Hepatocyte (in vitro differentiated cells): ENCODE measurements at places on chromosomes 11 and 22. TPM values are rescaled to one million over a fixed set of nuclear protein-coding genes. Genes with fewer than 3 reads are reported as not detected.
A peak's percentile ranks its signal among the peaks of the same experiment; 100 is the strongest.

DNA sequence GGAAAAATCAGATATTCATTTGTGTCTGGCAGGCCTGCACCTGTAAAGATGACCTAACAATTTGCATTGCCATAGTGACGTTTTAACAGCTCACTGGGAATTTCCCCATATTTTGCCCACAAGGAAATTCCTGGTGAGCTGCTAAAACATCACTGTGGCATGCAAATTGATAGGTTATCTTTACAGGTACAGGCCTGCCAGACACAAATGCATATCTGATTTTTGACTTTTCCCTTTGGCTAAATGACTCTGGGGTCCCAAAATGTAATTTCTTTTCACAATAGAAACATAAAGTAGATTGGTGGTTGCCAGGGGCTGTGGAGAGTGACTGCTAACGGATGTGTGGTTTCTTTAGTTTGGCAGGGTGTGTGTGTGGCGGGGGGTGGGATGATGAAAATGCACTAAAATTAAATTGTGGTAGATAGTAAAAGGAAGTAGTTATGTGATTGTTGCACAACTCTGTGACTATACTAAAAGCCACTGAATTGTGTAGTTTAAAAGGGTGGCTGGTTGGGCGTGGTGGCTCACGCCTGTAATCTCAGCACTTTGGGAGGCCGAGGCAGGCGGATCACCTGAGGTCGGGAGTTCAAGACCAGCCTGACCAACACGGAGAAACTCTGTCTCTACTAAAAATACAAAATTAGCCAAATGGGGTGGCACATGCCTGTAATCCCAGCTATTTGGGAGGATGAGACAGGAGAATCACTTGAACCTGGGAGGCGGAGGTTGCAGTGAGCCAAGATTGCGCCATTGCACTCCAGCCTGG lies 18.5 kb upstream of the FEZ1 start:
- peak; percentile 38 for DNase-seq
- H3K4me3 ChIP-seq: no peak overlapping the region
- H3K27me3 ChIP-seq: no peaks in the 10 kb centered on the region
- H3K27ac ChIP-seq: peak overlapping the region; percentile 61
- H3K4me1 ChIP-seq: no peaks in the 10 kb centered on the region
- no peaks in the 10 kb centered on the region for H3K36me3 ChIP-seq

DNA sequence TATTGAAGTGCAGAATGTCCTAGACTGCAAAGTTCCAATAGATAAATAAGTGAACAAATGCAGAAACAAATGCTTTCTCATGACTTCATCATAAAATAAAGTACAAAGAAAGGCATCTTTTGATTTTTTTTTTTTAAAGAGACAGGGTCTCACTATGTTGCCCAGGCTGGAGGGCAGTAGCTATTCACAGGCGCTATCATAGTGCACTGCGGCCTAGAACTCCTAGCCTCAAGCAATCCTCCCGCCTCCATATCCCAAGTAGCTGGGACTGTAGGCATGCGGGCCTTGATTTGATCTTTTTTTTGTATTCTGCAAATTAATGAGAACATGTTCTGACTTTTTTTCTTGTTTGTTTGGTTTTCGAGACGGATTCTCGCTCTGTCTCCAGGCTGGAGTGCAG lies 2.4 kb downstream of the ARCN1 start:
- H3K4me3 ChIP-seq: peak overlapping the region; percentile 6
- H3K4me1 ChIP-seq: peaks cover 13% of the 10 kb centered on the region
- no peaks in the 10 kb centered on the region for H3K36me3 ChIP-seq

- no peak overlapping the region for H3K4me3 ChIP-seq
- no peaks in the 10 kb centered on the region for H3K27me3 ChIP-seq
- H3K27ac ChIP-seq: no peak overlapping the region
- H3K36me3 ChIP-seq: no peaks in the 10 kb centered on the region
These were observed 61.7 kb downstream of the PRR5L start for GRCh38 chr11:36357831-36358230.

DNA sequence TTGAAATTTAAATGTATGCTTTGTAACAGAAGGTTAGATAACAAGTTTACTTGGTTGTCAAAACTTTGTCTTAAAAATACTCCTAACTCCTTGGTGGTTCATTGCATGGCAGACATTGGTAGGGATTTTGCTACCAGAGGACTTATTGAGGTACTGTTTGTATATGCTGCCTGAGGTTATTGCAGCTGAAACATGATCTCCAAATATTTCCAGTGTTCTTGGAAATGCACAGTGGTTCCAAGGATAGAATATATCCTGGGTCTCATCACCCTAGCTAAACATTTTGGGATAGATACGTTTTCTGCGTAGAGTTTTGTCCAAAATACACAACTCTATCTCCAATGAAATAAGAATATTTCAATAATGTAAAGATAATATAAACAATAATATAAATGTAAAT lies 109.2 kb downstream of the RAB38 start:
- no peaks in the 10 kb centered on the region for H3K4me1 ChIP-seq
- no peaks in the 10 kb centered on the region for H3K36me3 ChIP-seq
- no peak for DNase-seq
- H3K4me3 ChIP-seq: no peak overlapping the region

- no peaks in the 10 kb centered on the region for H3K36me3 ChIP-seq
- H3K27me3 ChIP-seq: no peaks in the 10 kb centered on the region
These were observed 798.4 kb upstream of the TENM4 start for GRCh38 chr11:80239217-80239616.

DNA sequence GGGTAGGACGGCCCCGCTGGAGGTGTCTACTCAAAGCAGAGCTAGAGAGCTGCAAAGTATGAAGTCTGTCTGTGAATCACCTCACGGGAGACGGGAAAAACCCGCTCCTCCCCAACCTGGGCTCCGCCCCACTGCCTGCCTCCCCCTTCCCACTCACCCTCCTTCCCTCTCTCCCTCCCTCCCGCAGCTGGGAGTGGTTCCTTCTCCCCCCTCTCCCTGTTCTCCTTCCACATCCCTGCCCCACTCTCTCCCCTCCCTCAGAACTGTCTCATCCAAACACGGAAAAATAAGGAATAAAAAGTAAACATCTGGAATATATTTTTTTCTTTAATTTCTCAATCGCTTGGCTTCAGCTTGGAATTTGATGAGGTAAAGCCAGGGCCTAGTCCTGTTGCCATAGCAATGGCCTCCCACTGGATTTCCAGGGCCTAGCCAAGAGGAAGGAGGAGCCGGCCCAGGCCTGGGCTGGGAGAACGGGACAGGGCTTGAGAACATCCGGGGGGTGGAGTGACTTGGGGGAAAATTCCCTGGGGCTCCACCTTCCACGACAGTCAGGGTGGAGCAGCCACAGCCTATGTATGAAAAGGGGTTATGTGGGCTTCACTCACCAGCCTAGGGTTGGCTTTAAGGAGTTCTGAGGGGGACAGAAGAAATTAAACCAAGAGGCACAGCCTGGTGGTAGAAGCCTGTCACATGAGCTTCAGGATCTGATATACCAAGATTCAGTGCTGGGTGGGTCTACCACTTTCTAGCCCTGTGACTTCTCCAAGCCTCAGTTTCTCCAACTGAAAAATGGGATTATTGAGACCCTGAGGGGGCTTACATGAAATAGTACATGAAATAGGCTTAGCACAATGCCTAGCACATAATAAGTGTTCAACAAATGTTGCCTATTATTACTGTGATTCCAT lies 2.2 kb downstream of the TNKS1BP1 start:
- no peak overlapping the region for H3K4me3 ChIP-seq
- DNase-seq: peak; percentile 96
- H3K4me1 ChIP-seq: peaks cover 44% of the 10 kb centered on the region

DNA sequence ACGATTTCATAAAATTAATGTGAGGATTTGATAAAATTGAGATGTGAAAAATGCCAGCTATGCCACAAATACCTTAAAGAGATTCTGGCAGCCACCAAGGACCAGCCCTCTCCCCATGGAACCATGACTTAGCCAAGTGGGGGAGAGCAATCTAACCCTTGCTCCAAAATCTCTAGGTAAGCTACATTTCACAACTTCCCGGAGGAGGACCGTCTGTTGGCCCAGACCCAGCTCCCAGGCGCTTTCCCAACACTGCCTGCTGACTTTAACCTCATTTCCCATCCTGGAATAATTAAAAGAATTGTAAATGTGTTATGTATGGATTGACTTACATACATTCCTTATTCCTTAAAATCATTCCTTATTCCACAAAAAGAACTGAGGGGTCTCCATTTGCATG lies 47.5 kb upstream of the TENM4 start:
- H3K27ac ChIP-seq: no peak overlapping the region
- no peak for DNase-seq
- no peak overlapping the region for H3K4me3 ChIP-seq
- H3K36me3 ChIP-seq: no peaks in the 10 kb centered on the region
- H3K27me3 ChIP-seq: no peaks in the 10 kb centered on the region
- no peaks in the 10 kb centered on the region for H3K4me1 ChIP-seq

GRCh38 chr11:86119077-86119476 lies 50.2 kb upstream of the PICALM start:
- no peak for DNase-seq
- no peaks in the 10 kb centered on the region for H3K36me3 ChIP-seq
- H3K4me3 ChIP-seq: no peak overlapping the region
- H3K27ac ChIP-seq: no peak overlapping the region
- H3K27me3 ChIP-seq: no peaks in the 10 kb centered on the region

GRCh38 chr11:47109051-47109726 lies 67.5 kb downstream of the ARFGAP2 start:
- peaks cover 3% of the 10 kb centered on the region for H3K4me1 ChIP-seq
- H3K36me3 ChIP-seq: no peaks in the 10 kb centered on the region
- no peak for DNase-seq
- H3K27me3 ChIP-seq: no peaks in the 10 kb centered on the region
- H3K27ac ChIP-seq: no peak overlapping the region

GRCh38 chr11:6307876-6308275 lies 12.4 kb downstream of the CAVIN3 start:
- no peaks in the 10 kb centered on the region for H3K4me1 ChIP-seq
- no peaks in the 10 kb centered on the region for H3K36me3 ChIP-seq
- DNase-seq: no peak

GRCh38 chr11:79896258-79896657 lies 455.4 kb upstream of the TENM4 start:
- no peak overlapping the region for H3K4me3 ChIP-seq
- no peak for DNase-seq
- H3K27ac ChIP-seq: no peak overlapping the region

DNA sequence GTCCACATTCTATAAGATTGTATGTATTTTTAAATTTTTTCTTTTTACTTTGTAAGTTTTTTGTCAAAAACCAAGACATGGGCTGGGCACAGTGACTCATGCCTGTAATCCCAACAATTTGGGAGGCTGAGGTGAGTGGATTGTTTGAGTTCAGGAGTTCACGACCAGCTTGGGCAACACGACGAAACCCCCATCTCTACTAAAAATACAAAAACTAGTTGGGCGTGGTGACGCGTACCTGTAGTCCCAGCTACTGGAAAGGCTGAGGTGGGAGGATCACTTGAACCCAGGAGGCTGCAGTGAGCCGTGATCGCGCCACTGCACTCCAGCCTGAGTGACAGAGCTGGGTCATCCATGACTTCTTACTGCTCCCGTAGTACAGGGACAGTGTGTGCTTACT lies 84.8 kb upstream of the PRDM11 start:
- no peak overlapping the region for H3K27ac ChIP-seq
- H3K27me3 ChIP-seq: no peaks in the 10 kb centered on the region
- no peaks in the 10 kb centered on the region for H3K36me3 ChIP-seq
- H3K4me1 ChIP-seq: no peaks in the 10 kb centered on the region

- H3K4me1 ChIP-seq: no peaks in the 10 kb centered on the region
- no peak overlapping the region for H3K27ac ChIP-seq
- DNase-seq: no peak
These were observed 932.2 kb upstream of the CCDC90B start for GRCh38 chr11:84218318-84218717.

GRCh38 chr11:132125988-132126871 lies 755.8 kb downstream of the NTM start:
- no peaks in the 10 kb centered on the region for H3K36me3 ChIP-seq
- DNase-seq: no peak
- H3K4me3 ChIP-seq: no peak overlapping the region
- H3K27me3 ChIP-seq: peaks cover 32% of the 10 kb centered on the region
- no peak overlapping the region for H3K27ac ChIP-seq

DNA sequence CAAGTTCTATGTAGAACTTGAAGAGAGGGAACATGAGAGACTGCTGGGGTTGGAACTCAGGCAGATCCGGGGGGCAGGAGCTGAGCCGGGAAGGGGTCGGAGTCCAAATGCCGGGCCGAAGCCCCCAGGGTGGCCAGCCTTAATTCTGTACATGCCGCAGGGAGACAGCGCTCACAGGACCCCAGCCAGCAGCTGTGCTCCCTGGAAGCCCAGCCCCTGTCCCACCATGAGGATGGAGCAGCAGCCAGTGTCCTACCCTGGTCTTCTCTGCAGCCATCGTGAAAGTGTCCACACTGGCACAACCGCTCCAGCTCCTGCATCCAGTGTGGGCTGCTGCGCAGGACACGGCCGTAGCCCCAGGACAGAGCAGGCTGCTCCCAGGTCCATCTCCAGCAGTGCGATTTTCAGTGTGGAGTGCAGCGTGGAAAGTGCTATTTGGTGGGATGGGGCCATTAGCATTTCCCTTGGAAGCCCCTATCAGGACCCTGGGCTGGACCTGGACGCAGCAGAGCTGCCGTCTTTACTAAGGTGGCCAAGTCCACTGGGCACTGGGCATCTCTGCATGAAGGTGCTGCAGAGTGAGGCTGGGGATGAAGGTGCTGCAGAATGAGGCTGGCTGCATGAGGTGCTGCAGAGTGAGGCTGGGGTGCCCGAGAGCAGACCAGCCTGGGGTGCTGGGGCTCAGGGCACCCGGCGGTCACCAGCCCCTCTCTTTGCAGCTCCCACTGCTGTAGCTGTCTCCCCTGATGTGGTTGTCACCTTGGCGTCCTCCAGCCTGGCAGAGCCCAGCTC lies 737.4 kb downstream of the BRD1 start:
- H3K4me1 ChIP-seq: no peaks in the 10 kb centered on the region
- H3K36me3 ChIP-seq: no peaks in the 10 kb centered on the region
- H3K27me3 ChIP-seq: no peaks in the 10 kb centered on the region
- H3K27ac ChIP-seq: no peak overlapping the region
- no peak for DNase-seq

GRCh38 chr11:63567044-63567840 lies 4.1 kb upstream of the PLAAT2 start:
- no peaks in the 10 kb centered on the region for H3K27me3 ChIP-seq
- peak overlapping the region; percentile 99 for H3K27ac ChIP-seq
- no peak overlapping the region for H3K4me3 ChIP-seq
- no peaks in the 10 kb centered on the region for H3K36me3 ChIP-seq
- H3K4me1 ChIP-seq: peaks cover 35% of the 10 kb centered on the region
- peak; percentile 89 for DNase-seq

DNA sequence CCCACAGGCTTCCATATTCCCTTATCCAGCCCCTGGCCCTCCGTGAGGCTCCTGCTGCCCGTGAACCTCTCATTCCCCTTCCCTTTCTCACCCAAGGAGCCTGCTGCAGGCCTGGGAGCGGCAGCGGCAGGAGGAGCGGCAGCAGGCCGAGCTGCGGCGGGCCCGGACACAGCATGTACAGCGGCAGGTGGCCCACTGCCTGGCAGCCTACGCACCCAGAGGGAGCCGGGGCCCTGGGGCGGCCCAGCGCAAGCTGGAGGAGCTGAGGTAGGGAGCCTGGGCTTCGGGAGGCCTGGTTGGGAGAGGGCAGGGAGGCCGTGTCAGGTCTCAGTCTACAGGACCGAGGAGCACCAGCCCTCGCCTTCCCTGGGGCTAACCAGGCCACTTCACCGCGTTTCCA lies 8.1 kb upstream of the SART1 start:
- no peaks in the 10 kb centered on the region for H3K27me3 ChIP-seq
- H3K27ac ChIP-seq: no peak overlapping the region
- H3K4me3 ChIP-seq: no peak overlapping the region
- DNase-seq: no peak
- H3K4me1 ChIP-seq: peaks cover 4% of the 10 kb centered on the region
- H3K36me3 ChIP-seq: no peaks in the 10 kb centered on the region

- H3K27ac ChIP-seq: no peak overlapping the region
- no peak overlapping the region for H3K4me3 ChIP-seq
- no peaks in the 10 kb centered on the region for H3K27me3 ChIP-seq
These were observed 189.6 kb upstream of the E2F8 start for GRCh38 chr11:19430346-19430745.

Gene FAM168A
- total RNA-seq: 21.1 and 24.5 TPM in 2 replicates

Gene APOBEC3C
- total RNA-seq: 7.4 and 8.0 TPM in 2 replicates

Gene ST14
- total RNA-seq: 80.8 and 85.2 TPM in 2 replicates
